ENCODE measurements at places on chromosomes 3 and 15.
A peak's percentile ranks its signal among the peaks of the same experiment; 100 is the strongest.

DNA sequence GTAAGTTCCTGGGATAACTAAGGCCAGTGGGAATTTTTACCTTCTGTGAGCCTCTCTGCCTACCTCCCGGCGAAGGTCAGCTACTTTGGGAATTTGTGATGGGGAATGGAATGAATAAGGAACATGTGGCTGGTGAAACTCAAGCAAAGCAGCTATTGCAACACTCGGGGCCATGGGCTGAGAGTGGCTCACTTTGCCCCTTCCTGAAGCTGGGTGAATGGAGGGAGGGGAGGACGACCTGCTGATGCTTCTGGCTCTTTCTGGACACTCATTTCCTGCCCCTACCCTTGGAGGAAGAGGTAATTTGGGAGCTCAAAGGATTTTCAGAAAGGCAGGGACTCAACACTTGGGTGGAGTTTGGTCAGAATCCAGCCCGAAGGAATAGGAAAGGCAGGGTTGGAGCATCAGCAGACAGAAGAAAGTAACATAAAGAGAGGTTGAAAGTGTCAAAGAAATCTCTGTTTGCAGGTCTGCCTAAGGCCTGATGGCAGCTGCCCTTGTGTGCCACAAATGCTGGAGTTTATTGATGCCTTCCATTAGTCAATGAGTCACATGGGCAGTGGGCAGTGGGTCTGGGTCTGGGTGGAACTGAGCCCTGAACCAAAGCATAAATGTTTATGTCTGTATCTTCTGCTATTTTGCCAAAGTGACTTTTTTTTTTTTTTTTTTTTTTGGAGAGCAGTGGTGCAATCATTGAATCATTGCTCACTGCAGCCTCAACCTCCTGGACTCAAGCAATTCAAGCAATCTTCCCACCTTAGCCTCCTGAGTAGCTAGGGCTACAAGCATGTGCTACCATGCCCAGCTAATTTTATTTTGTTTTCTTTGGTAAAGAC is 12.4 kb downstream of the LAMP3 start:
- DNase-seq, result no peak

DNA sequence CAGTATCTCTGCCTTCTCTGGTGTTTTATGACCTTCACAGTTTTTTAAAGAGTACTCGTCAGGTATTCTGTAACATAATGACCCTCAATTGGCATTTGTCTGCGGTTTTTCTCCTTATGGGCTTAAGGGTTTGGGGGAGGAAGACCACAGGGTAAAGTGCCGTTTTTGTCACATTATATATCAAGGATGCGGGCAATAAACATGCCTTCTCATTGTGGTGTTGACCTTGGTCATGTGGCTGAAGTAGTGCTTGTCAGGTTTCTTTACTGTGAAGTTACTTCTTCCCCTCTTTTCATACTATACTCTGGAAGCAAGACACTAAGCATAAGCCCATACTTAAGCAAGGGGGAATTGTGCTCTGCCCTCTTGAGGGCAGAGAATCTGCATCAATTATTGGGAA is 16.6 kb downstream of the CAPN3 start:
- DNase-seq, result no peak

- DNase-seq, result no peak
Measured at GRCh38 chr3:141231952-141232823, 563 bp downstream of the PXYLP1 start.

DNA sequence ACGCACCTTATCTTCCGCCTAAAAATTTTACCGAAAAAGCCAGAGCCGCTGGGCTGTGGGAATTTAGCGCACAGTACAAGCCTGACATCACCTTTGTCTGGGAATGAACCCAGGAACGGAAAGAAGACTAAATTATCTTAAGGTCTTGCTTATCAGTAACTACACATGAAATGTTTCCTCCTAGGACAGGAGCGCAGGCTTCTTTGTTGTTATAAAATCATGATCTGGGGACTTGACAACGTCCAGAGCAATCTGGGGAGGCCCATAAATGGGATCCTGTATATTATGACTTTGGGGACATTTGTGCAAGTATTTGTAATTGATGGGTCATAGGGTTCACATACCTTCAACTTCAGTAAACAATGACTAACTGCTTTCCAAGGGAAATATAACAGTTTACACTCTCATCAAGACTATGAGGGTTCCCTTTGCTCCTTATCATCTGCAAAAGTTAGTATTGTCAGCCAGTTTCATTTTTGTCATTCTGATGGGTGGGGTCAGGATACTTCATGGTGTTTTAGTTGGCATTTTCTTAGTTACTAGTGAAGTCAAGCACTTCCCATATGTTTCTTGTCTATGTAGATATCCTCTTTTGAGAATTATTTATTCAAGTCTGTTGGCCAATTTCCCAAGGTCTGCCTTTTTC is 213.9 kb upstream of the PFN2 start:
- DNase-seq, result no peak

DNA sequence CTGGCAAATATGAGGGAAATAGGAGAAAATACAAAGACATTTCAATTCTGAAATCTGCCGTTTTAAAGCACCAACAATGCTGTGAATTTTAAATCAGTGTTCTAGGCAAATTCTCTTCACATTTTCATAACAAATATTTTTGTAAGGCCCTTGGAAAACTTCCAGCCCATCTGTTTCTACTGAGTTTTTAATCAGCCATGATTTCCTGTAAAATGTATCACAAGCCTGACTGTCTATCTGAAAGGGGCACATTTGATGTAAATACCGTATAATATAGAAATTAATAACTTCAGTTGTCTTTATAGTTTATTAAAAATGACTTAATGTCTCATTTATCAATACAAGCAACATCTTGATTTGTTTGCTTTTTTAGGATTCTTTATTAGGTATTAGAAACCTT is 454.7 kb downstream of the PYDC2 start:
- no peak for DNase-seq

DNA sequence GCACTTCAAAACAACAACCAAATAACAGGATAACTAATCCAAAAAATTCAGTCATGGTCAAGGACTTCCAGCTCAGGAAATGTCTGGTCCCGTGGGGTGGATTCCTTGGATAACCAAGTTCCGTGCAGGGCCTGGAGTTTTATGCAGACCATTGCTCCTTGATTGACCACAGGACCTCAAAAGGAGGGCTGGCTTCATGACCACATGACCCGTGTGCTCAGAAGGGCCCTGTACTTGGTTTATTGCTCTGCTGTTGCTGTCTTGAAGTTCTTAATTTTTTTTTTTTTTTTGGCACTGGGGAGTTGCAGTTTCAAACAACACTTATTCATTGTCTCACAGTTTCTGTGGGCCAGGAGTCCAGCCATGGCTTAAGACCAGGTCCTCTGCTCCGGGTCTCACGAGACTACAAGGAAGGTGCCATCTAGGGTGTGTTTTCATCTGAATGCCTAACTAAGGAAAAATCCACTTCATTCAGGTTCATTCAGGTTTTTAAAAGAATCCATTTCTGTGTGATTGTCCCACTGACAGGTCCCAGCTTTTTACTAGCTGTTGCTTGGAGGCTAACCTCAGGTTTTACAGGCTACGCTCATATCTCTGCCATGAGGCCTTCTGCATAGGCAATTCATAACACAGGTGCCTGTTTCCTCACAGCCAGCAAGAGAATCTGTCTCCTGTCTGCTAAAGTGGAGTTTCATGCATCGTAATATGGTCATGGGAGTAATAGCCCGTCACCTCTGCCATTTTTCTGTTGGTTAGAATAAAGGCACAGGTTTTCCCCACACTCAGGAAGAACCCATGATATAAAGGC is 65.3 kb downstream of the FLNB start:
- no peak for DNase-seq

- DNase-seq, result peak; percentile 10
Measured at GRCh38 chr3:42148086-42148848, 57.1 kb downstream of the TRAK1 start.

DNA sequence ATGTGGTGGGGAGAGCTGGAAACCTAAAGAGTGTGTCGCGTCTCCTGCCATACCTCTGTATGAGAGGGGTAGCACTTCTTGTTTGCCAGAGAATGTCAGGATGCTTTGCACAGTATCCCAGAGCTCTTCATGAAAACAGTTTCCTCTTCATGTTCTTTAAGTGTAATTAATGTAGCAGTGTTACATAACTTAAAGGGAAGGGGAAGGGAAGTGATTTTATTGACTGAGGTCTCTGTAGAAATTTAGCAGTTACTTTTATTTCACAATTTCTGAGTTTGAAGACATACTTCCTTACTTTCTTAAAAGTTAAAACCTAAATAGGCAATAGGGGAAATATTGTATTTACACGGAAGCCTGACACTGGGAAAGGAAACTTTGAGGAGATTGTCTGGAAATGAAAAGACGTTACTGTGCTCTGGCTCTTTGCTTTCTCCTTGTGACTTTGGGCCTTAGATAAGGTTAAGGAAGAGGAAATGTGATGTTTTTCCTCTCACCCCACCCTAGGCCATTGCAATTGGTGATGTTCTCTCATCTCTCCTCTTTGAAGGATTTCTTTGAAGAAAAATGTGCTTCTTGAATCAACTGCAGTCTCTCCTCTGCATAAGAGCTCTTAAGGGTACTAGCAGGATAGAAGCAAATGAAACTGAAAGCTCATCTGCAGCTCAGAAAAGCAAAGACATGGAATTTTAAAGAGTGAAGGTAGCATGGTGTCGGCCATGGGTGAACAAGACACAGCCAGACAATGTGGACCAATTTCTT is 6.0 kb downstream of the NXPE3 start:
- DNase-seq, result no peak

- no peak for DNase-seq
Measured at GRCh38 chr3:186612721-186613636, at the start of gene AHSG. AHSG (plus strand) TSS chr3:186613060; CDS start chr3:186613142, 82 bp downstream.

DNA sequence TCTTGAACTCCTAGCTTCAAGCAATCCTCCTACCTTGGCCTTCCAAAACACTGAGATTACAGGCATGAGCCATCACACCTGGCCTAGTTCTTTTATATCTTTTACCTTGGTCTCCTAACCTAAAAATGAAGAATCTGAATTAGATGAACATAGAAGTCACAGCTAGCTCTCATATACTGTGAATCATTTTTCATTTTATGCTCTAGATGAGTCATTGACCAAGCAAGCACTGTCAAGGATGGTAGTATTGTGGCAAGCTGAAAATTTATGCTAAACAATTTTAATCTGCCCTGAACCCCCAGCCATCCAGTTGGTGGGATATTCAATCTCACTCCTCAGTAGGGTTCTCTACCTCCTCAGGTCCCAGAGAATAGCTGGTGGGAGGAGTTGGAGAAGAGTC is 48.3 kb upstream of the DNAJC13 start:
- no peak for DNase-seq

GRCh38 chr3:136192831-136193230 is 3.3 kb downstream of the MSL2 start:
- DNase-seq, result no peak

DNA sequence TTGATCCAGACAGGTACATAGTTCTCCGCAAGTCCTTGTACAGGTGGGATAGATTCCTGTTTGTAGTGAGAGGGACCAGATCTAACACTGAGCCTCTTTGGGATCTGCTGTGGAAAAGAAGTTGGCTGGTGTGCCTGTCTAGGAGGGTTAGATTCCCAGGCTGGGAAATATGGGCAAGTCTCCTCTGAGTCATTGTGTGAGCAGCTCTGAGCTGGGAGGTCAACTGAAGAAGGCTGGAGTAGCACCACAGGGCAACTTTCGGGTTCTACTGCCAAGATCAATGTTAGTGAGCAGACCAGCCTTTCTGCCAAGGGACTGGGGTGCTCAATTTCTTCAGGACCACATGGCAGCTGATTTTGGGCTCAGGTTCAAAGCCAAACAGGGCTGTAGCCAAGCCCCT is 33.4 kb downstream of the CLDN1 start:
- DNase-seq, result no peak
